LoVo (cell line): ENCODE measurements at places on chromosomes 11 and 22.

DNA sequence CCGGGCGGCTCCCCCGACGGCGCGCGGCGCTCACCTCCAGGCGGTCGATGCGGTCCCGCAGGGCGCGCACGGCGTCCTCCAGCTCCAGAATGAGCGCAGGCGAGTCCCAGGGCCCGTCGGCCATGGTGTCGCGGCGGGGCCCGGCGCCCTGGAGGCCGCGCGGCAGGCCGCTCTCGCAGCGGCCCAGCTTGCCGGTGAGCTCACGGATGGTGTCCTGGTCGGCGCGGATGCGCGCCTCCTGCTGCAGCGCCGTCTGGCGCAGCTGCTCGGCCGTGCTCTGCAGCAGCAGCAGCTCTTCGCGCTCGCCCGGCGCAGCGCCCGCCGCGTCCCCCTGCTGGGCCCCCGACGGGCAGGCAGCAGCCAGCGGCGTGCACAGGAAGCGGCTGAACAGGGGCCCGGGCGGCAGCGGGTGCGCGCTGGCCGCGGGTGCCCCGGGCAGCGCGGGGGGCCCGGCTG, 599 bp downstream of the NPTXR start:
- peak; percentile 45 for DNase-seq

DNA sequence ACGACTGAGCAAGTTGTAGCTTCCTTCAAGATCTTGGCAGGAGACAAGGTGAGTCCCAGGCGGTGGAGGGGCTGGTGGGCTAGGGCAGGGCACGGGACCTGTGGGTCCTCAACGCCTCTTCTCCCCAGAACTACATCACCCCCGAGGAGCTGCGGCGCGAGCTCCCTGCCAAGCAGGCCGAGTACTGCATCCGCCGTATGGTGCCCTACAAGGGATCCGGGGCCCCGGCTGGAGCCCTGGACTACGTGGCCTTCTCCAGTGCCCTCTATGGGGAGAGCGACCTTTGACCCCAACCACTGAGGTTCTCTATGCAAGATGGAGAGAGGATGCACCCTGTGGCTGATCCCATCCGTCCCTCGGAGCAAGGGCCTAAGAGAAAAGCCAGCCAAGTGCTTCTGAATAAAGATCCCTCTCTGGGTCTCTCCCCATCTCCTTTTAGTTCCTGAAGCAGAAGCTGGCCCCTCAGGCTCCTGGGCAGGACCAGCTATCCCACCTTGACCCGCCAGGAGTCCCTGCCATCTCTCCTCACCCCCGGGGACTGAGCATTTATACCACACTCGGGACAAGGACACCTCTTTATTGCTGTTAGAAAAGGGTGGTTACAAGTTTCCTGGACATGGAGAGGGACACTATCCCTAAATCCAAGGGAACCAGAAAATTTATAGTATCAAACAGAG, 5.4 kb downstream of the CTSF start:
- DNase-seq = no peak

DNA sequence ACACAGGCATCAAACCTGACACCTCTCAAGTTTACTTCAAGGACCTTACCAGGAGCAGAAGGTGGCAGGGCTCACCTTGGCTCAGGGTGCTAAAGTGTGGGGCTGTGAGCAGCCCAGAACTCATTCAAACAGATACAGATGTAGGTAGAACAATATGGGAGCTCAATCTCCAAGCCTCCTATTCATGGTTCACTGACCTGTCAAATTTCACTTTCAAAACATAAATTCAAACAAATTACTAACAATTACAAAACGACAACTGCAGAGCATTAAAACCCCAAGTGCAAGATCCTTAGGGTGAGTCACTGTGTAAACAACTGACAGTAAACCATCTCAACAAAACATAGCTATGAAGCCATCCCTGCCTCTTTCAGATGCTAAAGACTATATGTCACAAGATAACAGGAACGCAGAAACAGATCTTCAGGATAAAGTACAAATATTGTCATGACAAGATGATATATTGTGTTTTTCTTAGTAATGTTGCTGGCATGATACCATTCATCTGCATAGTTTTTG, 303.5 kb upstream of the ANO3 start:
- no peak for DNase-seq

- DNase-seq = no peak
Observed at GRCh38 chr11:12831471-12832202, 157.4 kb downstream of the TEAD1 start.

DNA sequence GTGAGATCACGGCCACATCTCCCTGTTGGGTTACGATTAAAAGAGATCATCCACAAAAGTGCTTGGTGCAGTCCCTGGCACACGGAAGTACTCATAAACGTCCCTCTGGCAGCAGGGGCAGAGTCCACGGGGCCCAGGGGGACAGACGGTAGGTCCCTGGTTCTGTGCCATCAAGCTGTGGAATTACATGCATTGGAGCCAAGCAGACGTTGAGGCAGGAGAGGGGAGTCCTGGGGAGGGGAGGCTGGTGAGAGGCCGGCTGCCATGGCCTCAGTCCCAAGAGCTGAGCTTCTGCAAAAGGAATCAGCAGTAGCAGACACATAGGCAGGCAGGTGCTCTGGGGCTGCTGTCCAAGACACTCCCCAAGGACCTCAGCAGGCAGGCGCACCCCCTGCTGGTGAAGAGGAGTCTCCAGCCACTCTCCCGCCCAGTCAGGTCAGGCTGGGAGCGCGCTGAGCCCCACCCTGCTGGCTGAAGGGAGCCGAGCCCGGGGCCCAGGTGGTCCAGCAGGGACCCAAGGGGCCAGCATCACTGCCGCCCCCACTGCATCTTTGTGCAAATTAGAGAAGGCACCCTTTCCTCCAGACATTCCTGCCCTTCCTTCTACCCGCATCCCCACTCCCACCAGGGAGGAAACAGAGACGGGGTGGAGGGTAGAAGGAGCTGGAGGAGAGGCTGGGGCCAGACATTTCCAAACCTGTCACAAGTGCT, 7.6 kb upstream of the KCTD17 start:
- DNase-seq = peak; percentile 80

DNA sequence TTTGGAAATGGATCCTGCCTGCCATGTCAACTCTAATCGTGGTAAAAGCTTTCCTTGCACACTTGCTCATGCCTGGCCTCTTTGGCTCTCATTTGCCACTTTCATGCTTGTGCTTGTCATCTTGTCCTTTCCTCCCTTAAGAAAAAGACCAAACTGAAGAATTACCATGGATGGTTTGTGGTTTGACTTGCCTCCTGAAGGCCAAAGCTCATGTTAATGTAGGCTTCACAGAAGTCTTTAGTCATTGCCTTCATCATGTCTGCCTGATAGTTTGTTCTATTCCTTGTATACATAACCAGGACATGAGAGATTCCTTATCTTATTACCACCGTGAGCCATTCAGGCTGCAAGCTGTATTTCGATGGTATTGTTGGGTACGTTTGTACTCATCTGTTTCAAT, 17.3 kb downstream of the TEAD1 start:
- no peak for DNase-seq

- DNase-seq = no peak
Observed at GRCh38 chr11:45810431-45811108, 5.6 kb downstream of the SLC35C1 start.

DNA sequence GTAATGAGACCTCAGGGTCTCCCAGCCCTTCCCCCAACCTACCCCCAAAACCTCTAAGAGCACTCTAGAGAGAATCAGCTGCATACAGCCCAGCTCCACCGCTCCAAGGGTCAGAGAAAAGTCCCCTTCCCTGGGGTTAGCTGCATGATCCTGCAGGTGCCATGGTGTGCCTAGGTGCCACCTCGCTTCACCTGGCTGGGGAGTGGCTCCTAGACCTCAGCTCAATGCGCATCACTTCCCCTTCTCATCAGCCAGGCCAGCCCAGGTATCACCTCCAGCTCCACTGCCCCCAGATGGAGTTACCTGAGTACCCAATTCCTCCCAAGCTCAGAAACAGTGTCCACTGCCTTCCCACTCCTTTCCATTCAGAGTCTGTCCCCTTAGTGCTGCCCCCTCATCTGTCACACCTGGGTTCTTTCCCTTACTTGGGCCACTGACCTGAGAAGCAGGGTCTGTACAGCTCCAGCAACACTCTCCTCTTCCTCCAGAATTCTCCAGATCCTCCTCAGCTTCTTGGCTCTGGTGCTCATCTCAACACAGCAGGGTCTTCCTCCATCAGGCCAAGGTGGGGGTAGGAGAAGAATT, 1.3 kb downstream of the STARD10 start:
- no peak for DNase-seq

DNA sequence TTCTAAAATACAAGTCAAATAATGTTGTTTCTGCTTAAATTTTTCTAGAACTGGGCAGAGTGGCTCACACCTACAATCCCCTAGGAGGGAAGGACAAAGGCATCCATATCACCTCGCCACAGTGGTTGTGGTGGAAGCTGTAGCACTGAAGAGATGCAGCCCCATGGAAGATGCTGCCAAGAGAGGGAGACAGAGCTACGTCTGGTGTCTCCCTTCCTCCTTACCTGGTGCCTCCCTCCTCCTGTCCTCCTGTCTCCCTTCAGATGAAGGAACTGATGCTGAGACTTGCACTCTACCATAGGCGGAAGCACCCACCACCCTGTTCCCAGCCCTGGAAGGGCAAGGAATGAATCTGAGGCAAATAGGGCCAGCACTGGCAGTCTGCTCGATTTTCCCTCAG, 22.3 kb downstream of the MMP27 start:
- no peak for DNase-seq

DNA sequence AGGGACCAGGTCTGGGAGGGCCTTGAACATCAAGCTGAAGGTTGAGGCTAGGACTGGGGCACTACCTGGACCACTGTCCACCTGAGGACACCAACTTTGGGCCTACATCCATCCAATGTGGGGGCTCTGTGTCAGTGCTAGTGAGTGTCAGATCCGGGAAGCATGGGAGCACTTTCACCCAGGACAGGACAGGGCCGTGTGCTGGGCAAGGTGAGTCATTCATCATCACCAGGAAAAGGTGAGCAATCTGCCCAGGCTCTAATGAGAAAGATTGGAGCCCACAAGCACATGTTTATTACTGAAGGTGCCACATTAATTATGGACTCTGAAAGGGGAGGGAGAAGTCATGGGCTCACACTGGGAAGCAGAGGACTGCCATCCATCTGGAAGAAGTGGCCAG, 39.7 kb upstream of the DRD2 start:
- DNase-seq = no peak
